COR-L47 (cell line): ENCODE measurements at places on chromosomes 3 and 15.

- DNase-seq: no peak
These were observed 1.5 kb downstream of the FAH start for GRCh38 chr15:80154336-80154735.

DNA sequence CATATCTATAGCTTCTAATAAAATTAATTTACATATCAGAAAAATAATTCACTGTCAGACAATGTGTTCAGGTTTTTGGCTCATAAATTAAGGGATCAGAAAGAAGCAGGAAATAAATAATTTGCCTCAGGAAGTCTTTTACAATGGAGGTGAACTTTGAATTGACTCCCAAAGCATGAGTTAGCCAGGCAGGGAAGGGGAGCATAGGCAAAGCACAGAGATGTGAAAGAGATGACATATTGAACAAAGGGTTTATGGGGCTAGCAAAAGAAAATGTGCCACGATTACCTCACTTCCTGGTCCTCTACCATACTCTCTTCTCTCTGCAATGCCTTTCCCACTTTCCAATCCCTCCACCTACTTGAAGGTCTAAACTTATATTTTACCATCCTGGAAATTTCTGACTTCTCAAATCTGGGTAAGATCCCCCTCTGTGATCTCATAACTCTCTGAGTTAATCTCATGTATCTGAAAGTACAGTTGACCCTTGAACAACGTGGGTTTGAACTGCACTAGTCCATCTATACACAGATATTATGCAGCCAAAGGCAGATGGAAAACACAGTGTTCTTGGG is 4.1 kb upstream of the HEXA start:
- DNase-seq: no peak

GRCh38 chr3:38307599-38307998 is 25.5 kb downstream of the SLC22A14 start:
- no peak for DNase-seq

- no peak for DNase-seq
These were observed 15.3 kb downstream of the P2RY14 start for GRCh38 chr3:151262871-151263525.

- no peak for DNase-seq
These were observed 143.9 kb downstream of the MAGI1 start for GRCh38 chr3:65894679-65895453.

- DNase-seq: no peak
These were observed 221.7 kb downstream of the ADAMTS17 start for GRCh38 chr15:100120111-100120510.

GRCh38 chr3:139994891-139995290 is 59.9 kb downstream of the CLSTN2 start:
- DNase-seq: no peak

GRCh38 chr3:28615971-28616370 is 267.3 kb upstream of the AZI2 start:
- no peak for DNase-seq
